ENCODE measurements at places on chromosomes 3 and 15. TPM values are rescaled to one million over a fixed set of nuclear protein-coding genes. Genes with fewer than 3 reads are reported as not detected.

The FSIP1 gene
- total RNA-seq: 1.0 TPM

The NR1I2 gene
- total RNA-seq: 0.26 TPM

The CCDC9B gene
- 0.76 TPM for total RNA-seq

The LTK gene
- total RNA-seq: 0.21 TPM

The SLC6A1 gene
- total RNA-seq: not detected

The CCDC80 gene
- not detected for total RNA-seq

DNA sequence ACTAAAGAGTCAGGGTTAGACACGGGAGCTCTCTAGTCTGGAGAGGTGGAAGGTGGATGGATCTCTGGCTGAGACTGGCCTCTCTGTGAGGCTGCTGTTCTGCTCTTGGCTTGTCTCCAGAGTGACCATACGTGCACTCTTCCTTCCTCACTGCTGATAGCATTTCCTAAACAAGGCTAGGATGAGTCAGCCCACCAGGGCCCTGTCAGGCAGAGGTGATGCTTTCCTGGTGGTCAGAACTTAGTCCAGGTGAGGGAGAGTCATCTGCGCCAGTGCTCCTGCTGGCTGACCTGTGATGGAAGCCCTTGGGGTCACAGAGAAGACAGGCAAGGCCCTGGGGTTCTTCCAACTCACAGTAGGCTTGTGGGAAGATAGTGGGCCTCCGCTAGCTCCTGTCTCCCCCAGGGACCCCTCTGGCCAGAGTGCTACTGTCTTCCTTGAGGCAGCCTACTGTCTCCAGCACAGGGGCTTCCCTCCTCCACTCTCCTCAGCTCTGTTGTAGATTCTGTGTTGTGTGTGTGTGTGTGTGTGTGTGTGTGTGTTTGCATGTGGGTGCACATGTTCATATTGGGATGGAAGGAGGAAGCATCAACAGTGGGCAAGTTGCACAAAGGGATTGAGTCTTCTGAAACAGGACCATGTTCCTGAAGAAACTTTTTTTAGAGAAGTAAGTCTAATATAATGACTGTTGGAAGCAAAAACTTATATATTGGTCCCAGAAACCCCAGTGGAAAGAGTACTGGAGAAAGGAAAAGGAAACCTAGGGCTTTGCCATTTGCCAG, 16.5 kb downstream of the ALPK3 start:
- H3K4me1 ChIP-seq: no peaks in the 10 kb centered on the region
- no peaks in the 10 kb centered on the region for H3K36me3 ChIP-seq
- H3K4me3 ChIP-seq: no peak overlapping the region
- H3K27me3 ChIP-seq: peaks cover 34% of the 10 kb centered on the region

DNA sequence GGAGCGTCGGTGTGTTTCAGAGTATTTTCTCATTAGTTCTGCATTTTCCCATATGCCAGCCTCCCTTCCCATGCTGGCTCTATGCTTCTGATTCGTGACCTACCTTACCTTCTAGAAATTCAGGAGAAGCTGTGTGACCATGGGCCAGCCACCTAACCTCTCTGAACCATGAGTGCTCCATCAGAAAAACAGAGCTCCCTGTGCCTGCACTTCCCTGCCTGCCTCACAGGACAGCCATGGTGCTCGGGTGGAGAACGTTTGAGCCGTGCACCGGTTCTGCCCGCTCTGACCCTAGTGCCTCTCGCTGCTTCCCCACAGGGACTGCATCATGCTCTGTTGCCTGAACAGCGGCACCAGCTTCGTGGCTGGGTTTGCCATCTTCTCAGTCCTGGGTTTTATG, 74.5 kb upstream of the SLC6A1 start:
- H3K27me3 ChIP-seq: peaks cover 4% of the 10 kb centered on the region
- H3K36me3 ChIP-seq: no peaks in the 10 kb centered on the region
- no peak overlapping the region for H3K27ac ChIP-seq
- DNase-seq: no peak

Data from activated CD8-positive, alpha-beta T cell treated with anti-CD3 and anti-CD28 coated beads, Interleukin-2, amount 10 ng/mL, durations not matched to agents 7 days and 5 days (primary cell).